Esophagus mucosa (tissue), 1 donor: ENCODE measurements at places on chromosomes 5 and 9. TPM values are rescaled to one million over a fixed set of nuclear protein-coding genes. Genes with fewer than 3 reads are reported as not detected.

GRCh38 chr5:174521449-174521848, 202.9 kb upstream of the MSX2 start:
- no peak for ATAC-seq

- peak; percentile 26 for ATAC-seq
Measured at GRCh38 chr5:142807372-142807911, 37.3 kb downstream of the ARHGAP26 start.

DNA sequence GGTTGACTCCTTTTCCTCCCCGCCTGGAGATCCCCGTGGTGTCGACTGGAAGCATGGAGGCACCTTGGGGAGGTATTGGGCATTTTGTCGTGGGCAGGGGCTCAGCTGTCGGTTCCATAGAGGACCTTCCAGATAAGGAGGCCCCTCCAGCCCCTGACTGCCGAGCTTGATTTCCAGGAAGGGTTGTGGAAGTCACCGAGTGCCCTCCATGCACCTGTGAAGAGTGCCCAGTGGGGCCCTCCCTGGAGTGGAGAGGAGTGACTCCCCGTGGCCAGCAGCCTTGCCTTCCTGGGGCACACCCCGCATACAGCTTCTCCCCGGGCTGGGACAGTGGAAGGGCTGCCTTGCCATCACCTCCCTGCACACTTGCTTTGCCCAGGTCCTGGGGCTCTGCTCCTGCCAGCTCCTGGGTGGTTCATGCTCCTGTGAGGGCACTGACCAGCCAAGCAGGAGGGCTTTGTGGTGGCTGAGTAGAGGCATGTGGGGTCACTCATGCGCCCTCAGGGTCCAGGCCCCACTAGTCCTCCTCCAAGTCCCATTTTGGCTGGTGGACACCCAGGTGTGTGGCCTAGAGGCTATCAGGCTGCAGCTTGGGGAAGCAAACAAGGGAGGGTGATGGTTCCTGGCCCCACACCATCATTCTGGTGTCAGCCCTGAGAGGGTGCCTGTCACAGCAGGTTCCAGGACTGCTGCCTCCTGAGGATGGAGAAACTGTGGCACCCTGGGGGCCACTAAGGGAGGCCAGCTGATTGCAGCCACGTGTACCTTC, 133.0 kb downstream of the WNK2 start:
- ATAC-seq: no peak

- no peak for ATAC-seq
Measured at GRCh38 chr5:43161244-43161643, 30.8 kb upstream of the NIM1K start.

DNA sequence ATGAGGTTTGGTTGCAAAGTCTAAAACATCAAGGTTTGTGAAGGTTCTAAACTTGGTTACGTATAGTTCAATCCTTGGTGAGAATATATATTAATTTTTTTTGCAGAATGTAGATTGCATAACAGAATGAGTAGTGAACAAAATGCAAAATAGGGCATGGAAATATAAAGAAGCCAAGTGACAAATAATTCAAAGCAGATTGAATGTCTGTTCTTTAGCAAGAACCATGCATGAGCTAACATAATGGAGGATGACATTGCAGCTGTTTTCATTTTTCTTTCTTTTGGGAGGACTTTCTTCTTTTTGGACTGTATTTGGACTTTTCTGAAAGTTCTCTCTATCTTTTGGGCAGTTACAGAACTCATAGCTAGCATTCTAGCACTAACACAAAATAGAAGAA, 194.8 kb upstream of the MRPS30 start:
- ATAC-seq: no peak

- ATAC-seq: no peak
Measured at GRCh38 chr9:90631964-90632363, 10.7 kb downstream of the DIRAS2 start.

The LCNL1 gene
- 0.20 TPM for total RNA-seq

The BAAT gene
- 0.08 TPM for total RNA-seq
